SJCRH30 (cell line): ENCODE measurements at places on chromosomes 13 and 19.

DNA sequence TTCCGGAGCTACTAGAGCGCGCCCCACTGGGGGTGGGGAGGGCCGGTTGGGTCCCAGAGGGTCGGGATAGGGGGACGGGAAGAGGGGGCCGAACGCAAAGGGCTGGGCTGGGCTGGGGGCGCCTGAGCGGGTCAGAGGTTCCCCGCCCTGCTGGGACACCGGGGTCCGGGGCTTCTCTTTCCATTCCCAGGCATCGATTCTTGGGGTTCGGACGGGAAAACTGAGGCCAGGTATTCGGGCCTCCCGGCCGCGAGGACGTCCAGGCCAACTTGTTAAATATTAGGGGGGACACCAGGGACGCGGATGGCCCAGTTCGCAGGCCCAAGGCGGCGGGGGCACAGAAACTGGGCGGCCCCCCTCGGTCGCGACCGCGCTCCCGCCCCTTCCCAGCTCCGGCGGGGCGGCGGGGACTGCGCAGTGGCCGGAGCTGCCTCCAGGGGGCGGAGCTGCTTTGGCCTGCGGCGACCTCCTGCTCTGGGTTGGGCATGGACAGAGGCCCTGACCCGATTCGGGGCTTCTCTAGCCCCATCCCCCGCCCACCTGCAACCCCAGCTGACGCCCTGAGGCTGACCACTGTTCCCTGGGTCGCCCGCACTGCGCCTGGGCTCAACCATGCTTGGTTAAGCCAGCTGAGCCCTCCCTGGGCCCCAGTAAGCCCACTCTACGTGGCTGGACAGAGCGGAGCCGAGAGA is 1.2 kb upstream of the KLF16 start:
- peak; percentile 81 for DNase-seq

DNA sequence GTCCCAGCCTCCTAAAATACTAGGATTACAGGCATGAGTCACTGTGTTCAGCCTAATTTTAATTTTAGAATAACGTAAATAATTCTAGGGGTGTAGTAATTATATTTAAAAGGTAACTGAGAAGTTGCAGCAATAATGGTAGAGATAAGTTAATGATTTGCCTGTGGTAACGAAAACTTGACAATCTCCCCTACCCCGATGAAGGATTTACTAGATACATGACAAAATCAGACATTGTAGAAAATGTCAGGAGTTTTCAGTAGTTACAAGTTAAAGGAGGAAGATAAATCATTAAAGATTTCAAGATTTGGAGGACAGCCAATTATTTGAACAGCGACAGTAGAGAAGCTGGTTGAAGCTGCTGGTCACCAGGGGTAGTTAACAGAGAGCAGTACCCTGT is 652.2 kb upstream of the PCDH20 start:
- DNase-seq = no peak

- DNase-seq = no peak
These were observed 286.1 kb downstream of the SPRY2 start for GRCh38 chr13:80054806-80055205.

GRCh38 chr13:77338961-77339401 is 12.1 kb upstream of the MYCBP2 start:
- DNase-seq = peak; percentile 13

- DNase-seq = peak; percentile 77
These were observed 8.3 kb downstream of the TNFRSF19 start for GRCh38 chr13:23578411-23579071.

GRCh38 chr13:57666131-57666953 is 34.8 kb downstream of the PCDH17 start:
- no peak for DNase-seq

DNA sequence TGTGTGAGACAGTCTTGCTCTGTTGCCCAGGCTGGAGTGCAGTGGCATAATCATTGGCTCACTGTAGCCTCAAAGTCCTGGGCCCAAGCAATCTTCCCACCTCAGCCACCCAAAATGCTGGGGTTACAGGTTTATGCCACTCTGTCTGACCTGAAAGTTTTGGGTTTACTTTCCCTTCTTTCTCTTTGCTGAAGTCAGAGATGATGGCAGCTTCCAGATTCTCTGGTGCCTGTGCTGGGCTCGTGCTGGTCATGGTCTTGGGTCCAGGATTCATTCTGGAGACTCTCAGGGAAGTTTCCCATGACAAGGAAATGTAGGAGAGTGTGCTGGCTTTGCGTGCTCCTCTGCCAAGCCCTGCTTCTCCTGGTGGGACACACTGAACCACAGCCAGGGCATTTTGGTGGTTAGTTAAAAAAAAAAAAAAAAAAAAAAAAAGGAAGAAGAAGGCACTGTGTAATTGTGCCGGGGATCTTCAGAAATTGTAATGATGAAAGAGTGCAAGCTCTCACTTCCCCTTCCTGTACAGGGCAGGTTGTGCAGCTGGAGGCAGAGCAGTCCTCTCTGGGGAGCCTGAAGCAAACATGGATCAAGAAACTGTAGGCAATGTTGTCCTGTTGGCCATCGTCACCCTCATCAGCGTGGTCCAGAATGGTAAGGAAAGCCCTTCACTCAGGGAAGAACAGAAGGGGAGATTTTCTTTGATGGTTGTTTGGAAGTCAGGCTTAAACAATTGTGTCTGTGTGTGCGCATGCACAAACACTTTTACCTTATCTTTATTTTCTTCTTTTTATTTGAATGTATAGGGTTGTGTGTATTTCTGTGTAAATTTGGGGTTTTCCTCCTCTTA is at the start of gene ALOX5AP:
ALOX5AP (plus strand) TSS at position 519 of the 847 bp plus-strand sequence; CDS start at position 582, 63 bp downstream.
- no peak for DNase-seq

DNA sequence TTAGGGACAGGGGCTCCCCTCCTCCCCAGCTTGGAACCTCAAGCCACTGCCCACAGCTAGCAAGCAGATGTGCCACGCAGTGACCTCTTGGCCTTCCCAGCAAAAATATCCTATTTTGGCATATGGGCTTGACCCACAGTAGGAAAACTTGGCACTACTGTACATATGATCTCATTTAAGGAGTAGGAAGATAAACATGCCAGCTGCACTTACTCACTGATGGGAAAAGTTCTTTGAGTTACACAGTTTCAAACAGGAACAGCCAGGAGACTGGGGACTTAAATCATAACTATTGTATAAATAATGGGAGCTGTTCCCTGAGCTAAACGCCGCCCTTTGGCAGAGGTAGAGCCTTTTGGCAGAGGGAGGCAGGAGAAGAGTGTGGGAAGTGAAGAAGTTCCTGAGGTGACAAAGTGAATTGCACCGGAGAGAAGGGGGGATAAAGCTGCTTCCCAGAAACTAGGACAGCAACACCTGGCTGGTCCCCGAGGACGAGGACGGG is 6.1 kb downstream of the SACS start:
- DNase-seq = peak; percentile 45

DNA sequence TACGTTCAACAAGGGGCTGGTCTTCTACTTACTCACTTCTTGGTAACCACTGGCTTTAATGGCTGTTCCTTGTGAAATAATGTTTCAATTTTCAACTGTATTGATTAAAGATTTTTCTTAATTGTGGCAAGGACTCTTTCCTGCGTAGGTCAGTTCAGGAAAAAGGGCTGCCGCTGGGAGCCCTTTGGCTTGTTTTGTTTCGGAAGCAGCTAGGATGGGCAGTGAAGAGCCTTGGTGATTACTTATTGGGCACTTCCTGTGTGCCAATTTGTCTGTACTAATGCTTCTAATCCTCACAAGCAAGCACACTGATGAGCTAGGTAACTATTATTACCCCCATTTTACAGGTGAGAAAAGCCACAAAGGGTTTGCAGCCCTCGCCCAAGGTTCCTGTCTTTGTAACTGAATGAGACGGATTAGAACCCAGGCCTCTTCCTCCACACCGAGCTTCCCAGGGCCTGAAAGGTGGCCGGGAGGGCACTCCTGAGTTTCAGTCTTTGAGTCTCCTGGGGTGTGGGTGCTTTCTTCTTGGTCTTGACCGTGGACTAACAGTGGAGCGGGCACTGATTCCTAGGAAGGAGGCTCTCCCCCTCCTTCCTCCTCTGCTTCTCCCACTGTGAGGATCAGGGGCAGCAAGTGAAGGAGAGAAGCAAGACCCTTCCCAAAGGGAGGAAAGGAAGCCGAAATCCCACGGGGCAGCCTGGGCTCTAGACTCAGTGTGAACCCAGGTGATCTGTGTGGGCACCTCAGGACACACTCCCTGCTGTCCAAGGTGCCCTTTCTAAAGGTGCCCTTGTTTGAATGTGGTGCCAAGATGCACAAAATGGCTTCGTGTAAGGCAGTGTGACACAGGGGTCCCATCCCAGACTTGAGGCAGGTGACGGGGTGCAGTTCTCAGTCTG is 3.7 kb downstream of the COL4A2 start:
- DNase-seq = no peak

GRCh38 chr19:952680-953444 is 27.0 kb downstream of the ARID3A start:
- no peak for DNase-seq

DNA sequence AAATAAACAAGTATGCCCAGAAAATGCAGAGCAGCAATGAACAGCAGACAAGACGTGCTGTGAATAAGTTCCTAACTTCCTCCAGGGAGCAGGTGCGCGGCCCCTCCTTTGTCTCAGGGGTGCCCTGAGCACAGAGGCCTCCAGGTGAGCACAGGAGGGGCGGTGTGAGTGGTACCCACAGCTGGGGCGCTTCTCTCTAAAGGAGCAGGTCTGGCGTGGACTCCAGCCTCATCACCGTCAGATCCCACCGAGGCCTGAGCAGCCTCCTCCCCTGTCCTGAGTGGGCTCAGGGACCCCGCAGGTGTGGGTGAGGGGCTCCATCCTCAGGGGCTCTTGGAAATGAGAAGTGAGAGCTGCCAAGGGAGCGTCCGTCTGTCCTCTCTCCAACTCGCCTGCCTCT is 3.2 kb downstream of the LILRA5 start:
- no peak for DNase-seq

- peak; percentile 62 for DNase-seq
These were observed 129.5 kb downstream of the CYSLTR2 start for GRCh38 chr13:48783181-48783630.

- DNase-seq = peak; percentile 29
These were observed 721.9 kb upstream of the SLC10A2 start for GRCh38 chr13:103788061-103788652.

DNA sequence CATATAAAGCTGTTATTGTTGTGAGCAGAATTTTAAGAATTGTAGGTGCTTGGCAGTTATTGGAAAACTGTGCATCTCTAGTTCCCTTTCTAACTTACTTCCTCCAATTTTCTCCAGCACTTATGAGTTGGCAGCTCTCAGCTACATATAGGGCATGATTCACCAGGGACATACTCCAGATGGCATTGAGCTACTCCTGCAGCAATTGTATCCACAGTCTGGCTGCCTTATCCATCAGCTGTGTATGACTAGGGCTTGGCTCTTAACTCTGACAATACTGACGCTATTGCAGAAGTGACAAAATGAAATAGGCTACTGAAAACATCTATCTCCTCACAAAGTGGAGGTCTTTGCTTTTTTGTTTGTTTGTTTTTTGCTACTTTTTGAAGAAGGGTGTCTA is 276.7 kb downstream of the POU4F1 start:
- no peak for DNase-seq

DNA sequence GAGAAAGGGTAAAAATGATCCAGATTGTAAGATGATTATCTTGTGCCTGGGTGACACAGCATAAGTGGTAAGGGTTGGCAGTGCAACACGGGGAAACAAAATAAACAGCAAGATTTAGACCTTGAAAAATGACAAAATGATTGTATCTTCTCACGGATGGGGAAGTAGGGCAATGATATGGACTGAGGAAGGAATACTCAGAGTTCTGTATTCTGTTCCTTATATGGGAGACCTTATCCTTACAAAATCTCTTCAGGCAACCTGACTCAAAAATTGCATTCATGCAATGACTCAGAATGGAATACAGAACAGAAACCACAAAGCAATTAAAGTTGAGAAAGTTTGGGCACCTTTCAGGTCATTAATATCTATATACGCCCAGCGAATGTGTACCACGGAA is 149.0 kb downstream of the HS6ST3 start:
- no peak for DNase-seq

DNA sequence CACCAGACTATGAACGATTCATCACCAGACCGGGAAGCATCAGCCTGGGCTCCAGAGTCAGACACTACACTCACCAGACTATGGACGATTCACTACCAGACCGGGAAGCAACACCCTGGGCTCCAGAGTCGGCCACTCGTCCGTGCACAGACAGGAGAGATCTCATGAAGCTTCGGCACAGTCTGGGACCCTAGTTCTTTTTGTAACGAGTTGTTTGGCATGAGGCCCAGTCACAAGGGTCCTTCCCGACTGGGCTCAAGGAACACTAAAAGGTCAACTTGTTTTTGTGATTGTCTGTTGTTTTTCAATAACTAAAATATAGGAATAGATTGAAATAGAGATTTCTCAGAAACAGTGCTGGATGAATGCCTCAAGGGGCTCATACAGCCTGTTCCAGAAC is 1141.6 kb upstream of the MIR17HG start:
- DNase-seq = no peak

DNA sequence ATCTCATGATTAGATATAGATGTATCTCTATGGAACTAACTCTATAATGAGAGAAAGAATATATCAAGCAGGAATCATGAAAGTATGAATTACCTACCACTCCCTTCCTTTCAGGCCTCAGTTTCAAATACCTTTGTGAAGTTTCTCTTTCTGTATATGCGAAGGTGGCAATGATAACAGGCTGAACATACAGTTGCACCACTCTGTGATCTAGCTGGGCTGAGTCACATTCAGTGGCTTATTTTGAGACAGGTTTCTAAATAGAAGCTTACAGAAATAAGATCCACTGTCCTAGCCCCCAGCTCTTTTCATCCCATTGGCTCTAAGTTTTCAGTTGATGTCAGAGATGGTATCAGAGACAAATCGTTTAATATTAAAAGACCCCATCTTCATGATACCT is 662.0 kb downstream of the SLITRK1 start:
- no peak for DNase-seq
